Activated CD8-positive, alpha-beta memory T cell treated with anti-CD3 and anti-CD28 coated beads, Interleukin-2, amount 50 U/mL, for 4 hours (primary cell): ENCODE measurements at places on chromosomes 12 and 14.

GRCh38 chr12:59181196-59181777 lies 261.0 kb upstream of the LRIG3 start:
- DNase-seq: no peak

- DNase-seq: no peak
Measured at GRCh38 chr12:46537387-46537955, 164.9 kb upstream of the SLC38A2 start.

DNA sequence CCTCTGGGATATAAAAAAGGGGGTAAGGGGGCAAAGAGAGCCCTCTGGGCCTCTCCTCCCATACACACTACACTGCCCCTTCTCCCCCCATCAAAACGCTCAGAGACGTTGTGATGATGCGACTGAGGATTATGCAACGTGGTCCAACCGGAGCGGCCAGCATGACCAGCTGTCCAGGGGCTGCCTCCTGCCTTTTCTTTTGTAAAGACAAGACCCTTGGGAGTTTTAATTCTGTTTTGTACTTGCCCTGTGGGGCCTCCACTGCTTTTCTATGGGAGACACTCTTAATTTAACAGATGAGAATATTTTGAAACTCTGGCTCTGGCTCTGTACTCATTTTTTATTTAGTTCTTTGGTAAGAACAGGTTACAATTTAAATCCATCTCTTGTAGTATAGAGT lies 7.2 kb downstream of the MBD6 start:
- DNase-seq: no peak

DNA sequence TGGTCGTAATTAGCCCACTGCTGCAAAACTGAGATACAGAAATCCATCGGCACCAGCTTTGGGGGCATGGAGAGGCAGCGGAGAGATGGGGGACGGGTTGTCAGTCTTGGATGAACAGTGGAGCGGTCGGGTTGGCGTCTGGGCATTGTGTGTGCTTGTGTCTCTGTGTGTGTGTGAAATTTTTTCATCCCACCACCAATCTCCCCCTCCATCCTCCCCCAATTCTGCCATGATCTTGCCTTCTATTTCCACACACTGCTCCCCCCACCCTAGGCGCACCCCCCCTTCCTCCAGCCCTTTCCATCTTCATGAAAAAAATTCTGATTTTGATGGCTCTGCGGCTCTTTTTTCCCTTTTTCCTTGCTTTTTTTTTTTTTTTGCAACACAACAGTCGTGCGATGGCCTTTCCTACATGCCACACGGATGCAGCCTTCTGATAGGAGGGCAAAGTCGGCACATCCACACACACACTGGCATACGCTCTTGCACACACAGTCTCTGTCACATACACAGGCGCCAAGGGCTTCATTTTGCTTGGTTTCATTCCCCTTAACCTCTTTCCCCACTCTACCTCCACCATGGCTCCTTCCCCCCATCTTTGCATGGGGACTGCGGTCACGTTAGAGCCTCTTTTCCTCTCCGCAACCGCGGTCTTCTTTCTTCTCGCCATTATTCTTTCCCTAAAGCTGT lies 3.3 kb downstream of the NRXN3 start:
- no peak for DNase-seq

DNA sequence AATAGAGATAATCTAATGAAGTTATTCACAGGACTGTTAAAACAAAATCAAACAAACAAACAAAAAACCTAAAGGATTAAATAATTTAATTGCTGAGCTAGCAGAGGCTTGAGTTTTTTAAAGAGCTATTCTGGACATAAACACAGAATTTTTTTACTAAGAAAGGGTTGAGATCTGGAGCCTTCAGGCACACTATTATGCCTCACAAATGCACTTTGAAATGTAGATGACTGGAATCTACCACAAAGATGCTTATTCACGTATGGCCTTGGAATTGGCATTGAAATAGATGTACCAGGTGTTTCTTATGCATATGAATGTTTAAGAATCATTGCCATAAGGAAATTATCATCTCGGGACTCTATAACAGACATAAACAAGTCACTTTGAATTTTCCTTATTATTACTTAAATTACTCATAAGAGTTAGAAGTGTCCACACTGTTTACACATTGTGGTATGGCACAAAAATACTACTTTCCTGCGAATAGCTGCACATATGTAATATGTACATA lies 21.6 kb downstream of the PUS7L start:
- DNase-seq: no peak

- DNase-seq: no peak
Measured at GRCh38 chr14:53055003-53055402, 98.1 kb downstream of the DDHD1 start.

DNA sequence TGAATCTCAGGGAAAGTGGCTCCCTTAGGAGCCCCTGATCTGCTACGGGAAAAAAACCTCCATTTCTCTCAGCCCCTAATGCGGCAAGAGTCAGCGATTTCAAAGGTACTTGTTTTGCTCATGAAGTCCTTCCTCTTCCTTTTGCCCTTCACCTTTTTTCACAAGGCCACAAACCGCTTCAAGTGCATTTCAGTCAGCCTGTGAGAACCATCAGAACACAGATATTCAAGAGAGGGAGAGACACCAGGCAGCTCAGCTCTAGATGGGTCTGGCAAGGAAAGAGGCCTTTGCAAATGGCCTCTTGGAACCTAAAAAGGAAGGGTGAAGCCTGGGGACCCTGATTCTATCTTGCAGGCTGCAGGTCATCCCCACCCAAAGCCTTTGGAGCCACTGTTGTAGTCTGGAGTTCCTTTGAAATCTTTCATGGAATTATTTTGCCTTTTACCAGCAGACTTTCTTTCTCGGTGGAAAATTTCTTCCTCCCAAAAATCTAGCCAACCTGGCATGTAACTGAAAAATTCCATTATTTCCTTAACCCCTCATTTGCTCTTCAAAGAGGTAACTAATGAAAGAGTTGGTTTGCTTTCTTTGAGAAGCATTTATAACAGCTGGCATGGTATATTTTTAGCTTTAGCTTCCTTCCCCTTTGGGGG lies 145.0 kb downstream of the SAMD4A start:
- DNase-seq: no peak

DNA sequence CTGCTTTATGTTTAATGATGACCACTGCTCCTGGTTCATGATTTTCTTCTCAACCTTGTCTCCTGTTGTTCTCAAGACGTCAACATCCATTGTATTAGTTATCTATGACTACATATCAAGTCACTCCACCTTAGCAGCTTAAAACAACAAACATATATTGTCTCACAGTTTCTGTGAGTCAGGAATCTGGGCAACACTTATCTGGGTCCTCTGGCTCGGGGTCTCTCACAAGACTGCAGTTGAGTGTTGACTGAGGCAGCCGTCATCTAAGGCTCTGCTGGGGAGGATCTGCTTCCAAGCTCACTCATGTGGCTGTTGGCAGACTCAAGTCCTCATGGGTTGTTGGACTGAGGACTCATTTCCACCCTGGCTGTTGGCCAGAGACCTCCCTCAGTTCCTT lies 27.3 kb upstream of the FRS2 start:
- DNase-seq: no peak

DNA sequence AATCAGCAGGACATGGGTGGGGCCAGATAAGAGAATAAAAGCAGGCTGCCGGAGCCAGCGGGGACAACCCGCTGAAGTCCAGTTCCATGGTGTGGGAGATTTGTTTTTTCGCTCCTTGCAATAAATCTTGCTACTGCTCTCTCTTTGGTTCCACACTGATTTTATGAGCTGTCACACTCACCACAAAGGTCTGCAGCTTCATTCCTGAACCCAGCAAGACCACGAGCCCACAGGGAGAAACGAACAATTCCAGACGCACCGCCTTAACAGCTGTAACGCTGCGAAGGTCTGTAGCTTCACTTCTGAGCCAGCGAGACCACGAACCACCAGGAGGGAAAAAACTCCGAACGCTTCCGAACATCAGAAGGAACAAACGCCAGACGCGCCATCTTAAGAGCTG lies 2.8 kb upstream of the CNIH1 start:
- no peak for DNase-seq

DNA sequence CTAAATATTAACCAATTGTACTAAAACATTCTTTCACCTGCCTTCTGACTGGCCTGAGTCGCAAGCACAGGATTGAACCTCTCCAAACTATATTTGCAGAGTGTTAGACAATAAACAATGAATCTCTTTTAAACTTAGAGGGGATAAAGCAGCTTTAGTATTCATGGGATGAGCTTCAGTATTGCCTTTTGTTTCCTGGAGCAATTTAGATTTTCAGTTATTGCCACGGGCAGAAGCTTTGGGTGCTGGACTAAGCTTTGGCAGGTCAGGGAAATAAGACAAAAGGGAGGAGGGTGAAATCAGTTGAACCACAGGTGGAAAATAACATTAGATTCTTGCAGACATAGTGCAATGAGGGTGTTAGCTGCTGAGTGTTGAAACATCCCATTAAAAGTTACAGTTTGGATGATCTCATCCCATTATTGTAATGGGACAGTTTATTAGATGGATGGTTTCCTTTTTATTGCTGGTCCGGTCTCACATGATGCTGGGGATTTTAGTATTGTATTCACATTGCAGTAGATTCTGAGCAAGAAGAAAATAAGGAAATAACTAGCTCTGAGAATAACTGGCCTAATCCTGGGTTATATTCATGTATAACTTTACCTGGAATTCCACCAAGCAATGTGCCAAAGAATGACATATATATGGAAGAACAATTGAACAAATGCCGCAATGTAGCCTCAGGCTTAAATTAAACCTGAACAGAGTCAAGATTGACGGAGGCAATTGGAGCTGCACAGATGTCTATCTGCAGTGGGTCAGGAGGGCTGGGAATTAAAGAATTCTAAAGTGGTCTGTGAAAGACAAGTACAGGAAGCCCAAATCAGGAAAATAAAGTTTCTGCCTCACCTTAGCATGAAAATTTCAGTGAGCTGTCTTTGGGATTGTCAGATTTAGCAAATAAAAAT lies 1092.8 kb upstream of the SEL1L start:
- no peak for DNase-seq

GRCh38 chr14:75497701-75498100 lies 24.6 kb upstream of the BATF start:
- no peak for DNase-seq
